Stimulated activated CD8-positive, alpha-beta memory T cell treated with anti-CD3 and anti-CD28 coated beads, Interleukin-4, amount 100 ng/mL, for 1 hour (primary cell): ENCODE measurements at places on chromosomes 12 and 14.

- no peak for DNase-seq
Observed at GRCh38 chr12:104473374-104473983, 16.7 kb downstream of the CHST11 start.

- no peak for DNase-seq
Observed at GRCh38 chr12:12885096-12885792, 6.1 kb upstream of the GPRC5A start.

DNA sequence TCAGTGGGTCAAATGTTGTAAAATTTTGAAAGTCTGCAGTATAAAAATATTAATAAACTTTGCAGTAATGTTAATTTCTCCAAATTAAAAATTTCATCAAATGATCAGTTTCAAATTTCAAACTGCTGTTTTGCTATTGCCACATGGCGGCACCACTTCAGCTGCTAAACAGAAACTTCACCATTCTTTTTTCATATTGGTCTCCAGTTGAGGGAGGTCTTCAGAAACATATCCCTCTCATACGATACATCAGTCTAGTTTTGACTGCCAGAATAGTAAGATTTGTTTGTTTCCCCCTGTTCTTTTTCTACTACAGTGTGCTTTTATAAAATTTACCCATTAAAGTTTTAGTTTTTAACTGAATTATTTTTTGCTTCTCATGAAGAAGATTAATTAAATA is 4.2 kb upstream of the TRHDE start:
- DNase-seq = no peak

DNA sequence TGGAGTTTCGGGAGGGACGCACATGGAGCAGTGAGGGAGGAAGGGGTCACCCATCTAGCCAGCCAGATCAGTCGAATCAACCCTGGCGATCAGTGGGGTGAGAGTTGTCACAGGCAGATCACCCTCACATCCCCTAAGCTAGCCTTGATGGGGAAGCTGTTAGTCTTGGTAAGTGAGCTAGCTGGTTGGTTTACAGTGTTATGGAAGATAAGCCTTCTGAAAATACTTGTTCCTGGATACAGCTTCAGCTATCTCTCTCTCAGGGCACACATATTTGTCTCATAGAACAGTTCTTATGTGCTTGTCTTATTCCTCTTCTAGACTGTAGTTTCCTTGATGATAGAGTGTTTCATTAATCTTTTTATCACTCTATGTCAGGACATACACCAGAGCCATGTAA is 26.2 kb upstream of the MANSC4 start:
- no peak for DNase-seq

- DNase-seq = no peak
Observed at GRCh38 chr14:94599656-94600004, 12.6 kb upstream of the SERPINA3 start.

GRCh38 chr12:106586803-106587684 is 4.2 kb downstream of the RFX4 start:
- no peak for DNase-seq

DNA sequence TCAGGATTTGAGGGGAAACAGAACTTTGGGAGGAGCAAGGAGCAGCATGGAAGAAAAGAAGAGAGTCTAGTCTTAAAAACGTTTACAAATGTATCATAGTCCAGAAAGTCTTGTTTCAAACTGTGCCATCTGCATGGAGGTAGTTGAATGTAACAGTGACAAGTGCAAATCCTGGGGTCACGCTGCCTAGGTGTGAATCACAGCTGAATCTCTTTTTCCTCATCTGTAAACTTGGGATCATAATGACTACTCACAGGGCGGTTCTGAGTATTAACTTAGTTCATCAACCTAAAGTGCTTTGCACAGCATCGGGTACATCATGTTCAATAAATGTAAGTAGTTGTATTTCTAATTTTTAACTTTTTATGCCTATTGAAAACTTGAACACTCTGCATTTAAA is 208.5 kb downstream of the CHST11 start:
- no peak for DNase-seq

DNA sequence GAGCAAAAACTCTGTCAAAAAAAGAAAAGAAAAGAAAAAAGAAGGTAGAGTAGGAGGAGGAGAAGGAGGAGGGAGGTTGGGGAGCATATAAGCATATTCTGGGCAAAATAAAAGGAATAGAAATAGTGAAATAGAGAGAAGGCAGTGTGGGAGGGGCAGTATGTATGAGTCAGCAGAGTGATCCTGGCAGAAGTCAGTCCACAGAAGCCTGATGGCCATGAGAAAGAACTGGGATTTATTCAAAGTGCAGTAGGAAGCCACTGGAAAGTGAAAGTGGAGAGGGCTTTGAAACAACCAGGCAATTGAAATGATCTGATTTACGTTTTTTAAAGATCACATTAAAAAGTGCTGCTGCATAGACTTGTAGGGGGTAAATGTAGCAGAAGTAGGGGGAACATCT is 368.6 kb upstream of the USP15 start:
- DNase-seq = no peak

DNA sequence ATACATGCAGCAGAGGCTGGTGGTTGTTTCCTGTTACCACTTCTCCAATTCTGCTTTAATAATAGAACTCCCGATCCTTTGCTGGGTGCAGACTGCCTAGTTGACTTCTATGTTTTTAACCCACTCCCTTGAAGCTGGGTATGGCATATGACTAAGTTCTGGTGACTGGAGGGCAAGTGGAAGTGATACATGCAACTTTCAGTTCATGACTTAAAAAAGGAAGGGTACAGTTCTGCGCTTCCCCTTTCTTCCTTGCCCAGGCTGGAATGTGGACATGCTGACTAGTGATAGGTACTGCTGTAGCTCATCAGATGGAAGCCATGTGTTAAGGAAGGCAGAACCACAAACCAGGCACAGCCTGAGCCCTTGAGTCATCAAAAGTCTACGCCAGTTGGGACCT is 2.4 kb upstream of the A2M start:
- no peak for DNase-seq

GRCh38 chr14:38775986-38776385 is 327.0 kb downstream of the SEC23A start:
- no peak for DNase-seq

- no peak for DNase-seq
Observed at GRCh38 chr12:102425109-102426039, 55.0 kb downstream of the IGF1 start.

GRCh38 chr14:100359881-100360280 is 36.7 kb downstream of the SLC25A47 start:
- no peak for DNase-seq

DNA sequence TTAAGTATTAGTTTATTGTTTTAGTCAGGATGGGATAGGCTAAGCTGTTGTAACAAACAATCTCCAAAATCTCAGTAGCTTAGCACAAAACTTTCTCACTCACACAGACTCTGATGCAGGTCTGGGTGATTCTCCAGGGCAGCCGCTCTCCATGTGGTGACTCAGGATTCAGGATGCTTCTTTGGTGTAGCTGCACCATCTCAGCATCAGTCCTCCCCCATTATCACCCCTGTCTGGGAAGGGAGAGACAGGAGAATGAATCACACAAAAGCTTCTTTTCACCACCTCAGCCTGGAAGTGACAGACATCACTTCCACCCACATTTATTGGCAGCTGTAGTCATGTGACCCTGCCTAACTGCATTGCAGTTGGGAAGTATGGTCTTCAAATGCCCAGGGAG is 142.3 kb downstream of the DICER1 start:
- DNase-seq = no peak

DNA sequence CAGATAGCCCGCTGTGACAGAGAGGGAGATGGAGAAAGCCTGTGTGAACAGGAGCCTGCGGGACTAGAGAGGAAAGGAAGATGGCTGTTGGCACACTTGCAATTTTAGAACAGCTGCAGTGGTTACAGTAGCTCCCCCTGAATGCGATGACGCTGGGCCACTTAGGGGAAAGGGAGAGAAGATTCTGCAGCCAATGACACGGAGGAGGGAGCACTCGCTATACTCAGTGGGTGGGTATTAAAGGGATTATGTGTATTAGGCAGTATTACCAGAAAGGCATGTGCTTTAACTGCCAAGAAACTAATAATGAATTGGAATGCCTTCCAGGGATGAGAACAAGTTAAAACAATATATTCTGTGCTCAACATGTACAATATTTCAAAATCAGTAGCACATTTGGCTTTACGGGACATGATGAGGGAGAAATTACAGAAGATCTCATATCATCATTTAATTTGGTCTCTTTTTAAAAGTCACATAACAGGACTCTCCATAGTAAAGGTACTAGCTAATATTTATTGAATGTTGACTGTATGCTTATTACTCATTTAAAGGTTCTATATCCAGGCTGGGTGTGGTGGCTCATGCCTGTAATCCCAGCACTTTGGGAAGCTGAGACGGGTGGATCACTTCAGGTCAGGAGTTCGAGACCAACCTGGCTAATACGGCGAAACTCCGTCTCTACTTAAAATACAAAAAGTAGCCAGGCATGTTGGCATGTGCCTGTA is 35.9 kb upstream of the FOS start:
- no peak for DNase-seq

DNA sequence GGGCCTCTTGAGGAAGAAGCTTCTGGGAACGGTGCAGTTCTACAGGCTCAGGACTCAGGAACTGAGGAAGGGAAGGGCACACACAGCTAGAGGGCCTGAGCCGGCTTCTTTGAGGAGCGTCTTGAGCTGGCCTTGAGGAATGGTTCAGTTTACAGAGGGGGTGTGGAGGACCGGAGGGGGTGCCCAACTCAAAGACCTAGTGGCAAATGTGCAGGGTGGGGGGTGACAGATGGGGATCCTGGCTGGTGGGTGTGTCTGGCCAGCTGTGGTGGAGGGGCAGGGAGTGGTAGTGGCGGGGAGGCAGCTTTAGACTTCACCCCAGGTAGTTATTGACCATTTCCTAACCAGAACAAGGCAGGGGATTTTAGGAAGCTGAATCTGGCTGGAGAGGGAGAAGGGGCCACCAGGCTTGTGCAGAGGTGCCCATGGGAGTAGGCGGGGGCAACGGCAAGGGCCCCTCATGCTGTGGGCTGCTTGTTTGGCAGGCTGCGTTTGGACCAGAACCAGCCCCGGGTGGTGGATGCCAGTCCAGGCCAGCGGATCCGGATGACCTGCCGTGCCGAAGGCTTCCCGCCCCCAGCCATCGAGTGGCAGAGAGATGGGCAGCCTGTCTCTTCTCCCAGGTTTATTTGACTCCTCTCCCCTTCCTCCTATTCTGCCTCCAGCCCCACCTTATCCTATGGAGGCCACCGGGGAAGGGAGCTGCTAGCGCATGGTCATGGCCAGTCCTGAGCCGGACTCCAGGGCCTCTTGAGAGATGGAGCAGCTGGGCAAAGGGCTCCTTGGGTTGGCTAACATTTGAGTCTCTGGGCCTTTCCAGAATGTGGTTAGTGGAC is 27.8 kb downstream of the PAPLN start:
- DNase-seq = no peak

DNA sequence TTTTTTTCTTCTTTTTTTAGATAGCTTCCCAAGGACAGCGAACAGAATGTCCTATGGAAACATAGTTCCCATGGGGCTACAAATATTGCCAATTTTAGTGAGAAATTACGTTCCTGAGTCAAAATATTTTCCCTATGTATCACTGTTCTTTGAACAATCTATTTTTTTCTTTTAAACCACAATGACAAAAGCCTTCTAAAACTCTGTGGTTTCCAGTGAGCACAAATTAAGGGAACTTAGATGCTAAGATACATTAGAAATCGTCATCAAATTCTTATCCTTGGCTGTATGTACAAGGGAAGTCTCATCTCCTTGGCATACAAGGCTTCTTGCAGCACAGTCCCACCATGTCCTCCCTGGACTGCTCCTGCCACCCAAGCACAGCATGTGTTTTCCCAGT is 17.9 kb downstream of the CPM start:
- DNase-seq = no peak

DNA sequence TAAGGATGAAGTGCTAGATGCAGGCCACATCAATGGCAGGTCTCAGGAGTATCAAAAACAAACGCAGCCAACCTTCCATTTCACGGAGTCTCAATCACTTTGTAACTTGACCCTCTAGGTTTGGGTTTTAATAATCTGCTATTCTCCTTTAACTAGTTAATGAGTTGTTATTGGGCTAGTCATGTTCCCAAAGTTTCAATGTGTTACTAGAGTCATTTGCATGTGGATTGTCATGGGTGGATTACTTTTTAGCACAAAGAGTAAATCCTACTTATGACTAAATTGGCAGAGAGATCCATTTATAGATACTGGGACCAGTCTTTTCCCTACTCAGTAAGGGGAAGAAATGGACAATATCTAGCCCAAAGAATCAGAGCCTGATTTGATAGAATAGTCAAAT is 151.0 kb downstream of the BCAT1 start:
- DNase-seq = no peak
